Prostate gland (tissue), 2 donors: ENCODE measurements at places on chromosomes 4 and X. TPM values are rescaled to one million over a fixed set of nuclear protein-coding genes. Genes with fewer than 3 reads are reported as not detected.

- peak; percentile 17 for DNase-seq
These were observed 377.0 kb downstream of the PDGFC start for GRCh38 chr4:156594624-156595023.

- DNase-seq, result no peak
These were observed 37.9 kb upstream of the FSTL5 start for GRCh38 chr4:162201673-162202072.

DNA sequence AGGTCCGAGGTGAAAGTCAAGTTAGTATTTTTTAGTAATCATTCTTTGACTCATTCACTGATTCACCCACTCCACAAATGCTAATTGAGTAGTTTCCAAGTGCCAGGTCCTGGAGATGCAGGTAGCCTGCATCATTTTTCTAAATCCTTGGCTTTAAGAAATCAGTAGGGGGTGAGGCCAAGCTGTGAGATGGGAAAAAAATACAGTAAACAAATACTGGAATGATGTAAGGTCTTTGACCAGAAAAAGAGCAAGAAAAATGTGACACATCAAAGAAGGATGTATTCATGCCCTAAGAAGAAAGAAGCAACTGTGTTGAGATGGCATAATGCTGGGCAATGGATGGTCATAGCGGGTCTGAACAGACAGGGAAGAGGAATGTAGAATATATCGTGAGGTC, 1386.6 kb downstream of the PCDH7 start:
- no peak for DNase-seq

GRCh38 chr4:66906314-66906713, 639.0 kb downstream of the CENPC start:
- DNase-seq, result no peak

GRCh38 chrX:55008571-55009358, 8.6 kb downstream of the APEX2 start:
- DNase-seq, result no peak

GRCh38 chrX:68945603-68946228, 116.9 kb downstream of the EFNB1 start:
- no peak for DNase-seq

Gene CCDC158
- 4.9 TPM for total RNA-seq

Gene PSAPL1
- 0.05 TPM for total RNA-seq

Gene UGT2B10
- total RNA-seq, result not detected
